Activated T-cell treated with anti-CD3 and anti-CD28 coated beads, Interleukin-2, amount 50 U/mL, for 72 hours (primary cell): ENCODE measurements at places on chromosomes 3 and 15. TPM values are rescaled to one million over a fixed set of nuclear protein-coding genes. Genes with fewer than 3 reads are reported as not detected.

DNA sequence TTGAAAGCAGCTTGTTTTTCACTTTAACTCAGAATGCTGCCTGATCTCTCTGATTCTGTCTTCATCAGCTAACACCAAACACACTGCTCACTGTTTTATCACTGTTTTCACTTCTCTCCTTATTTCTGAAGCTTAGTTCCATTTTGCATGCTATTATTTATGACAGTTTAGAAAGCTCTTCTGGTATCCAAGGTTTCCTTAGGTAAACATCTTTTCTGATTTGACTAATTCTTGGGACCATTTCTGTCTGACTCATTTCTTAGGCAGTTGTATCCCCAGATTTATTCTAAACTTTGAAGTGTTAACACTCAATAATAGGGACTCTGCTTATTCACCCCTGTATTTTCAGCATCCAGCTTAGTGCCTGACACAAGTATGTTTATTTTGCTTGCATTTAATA is 167.7 kb downstream of the BCHE start:
- no peak overlapping the region for H3K4me3 ChIP-seq
- H3K27me3 ChIP-seq = no peaks in the 10 kb centered on the region
- no peaks in the 10 kb centered on the region for H3K36me3 ChIP-seq
- no peak for DNase-seq
- no peak overlapping the region for H3K27ac ChIP-seq
- H3K4me1 ChIP-seq = no peaks in the 10 kb centered on the region

- no peak overlapping the region for H3K27ac ChIP-seq
- H3K4me3 ChIP-seq = no peak overlapping the region
- peaks cover 62% of the 10 kb centered on the region for H3K4me1 ChIP-seq
- no peak for DNase-seq
- H3K27me3 ChIP-seq = no peaks in the 10 kb centered on the region
Measured at GRCh38 chr3:71241981-71242560, 341.5 kb downstream of the FOXP1 start.

GRCh38 chr15:22262613-22263020 is 182.3 kb downstream of the OR4M2 start:
- H3K4me1 ChIP-seq = peaks cover 31% of the 10 kb centered on the region
- no peak overlapping the region for H3K4me3 ChIP-seq
- H3K27ac ChIP-seq = no peak overlapping the region
- DNase-seq = no peak

- peaks cover 2% of the 10 kb centered on the region for H3K36me3 ChIP-seq
- no peak overlapping the region for H3K27ac ChIP-seq
- no peaks in the 10 kb centered on the region for H3K4me1 ChIP-seq
- H3K4me3 ChIP-seq = no peak overlapping the region
- no peaks in the 10 kb centered on the region for H3K27me3 ChIP-seq
Measured at GRCh38 chr15:49844390-49844789, 223.5 kb downstream of the DTWD1 start.

CLDN16 gene
- 0.29 TPM for total RNA-seq

GRCh38 chr3:65641045-65641444 is 397.7 kb downstream of the MAGI1 start:
- no peaks in the 10 kb centered on the region for H3K4me1 ChIP-seq
- no peaks in the 10 kb centered on the region for H3K36me3 ChIP-seq
- no peak for DNase-seq

- peaks cover 24% of the 10 kb centered on the region for H3K27me3 ChIP-seq
- no peak overlapping the region for H3K27ac ChIP-seq
- no peaks in the 10 kb centered on the region for H3K4me1 ChIP-seq
- no peak for DNase-seq
- no peaks in the 10 kb centered on the region for H3K36me3 ChIP-seq
Measured at GRCh38 chr3:134393074-134393473, 18.8 kb upstream of the AMOTL2 start.

- H3K4me3 ChIP-seq = no peak overlapping the region
- H3K36me3 ChIP-seq = no peaks in the 10 kb centered on the region
- H3K27me3 ChIP-seq = peaks cover 20% of the 10 kb centered on the region
Measured at GRCh38 chr15:36841193-36841592, 259.2 kb downstream of the MEIS2 start.

GRCh38 chr15:25416693-25417092 is 22.1 kb downstream of the UBE3A start:
- H3K4me1 ChIP-seq = peaks cover 47% of the 10 kb centered on the region
- no peak overlapping the region for H3K4me3 ChIP-seq
- DNase-seq = no peak
- H3K36me3 ChIP-seq = peaks cover 17% of the 10 kb centered on the region
- no peaks in the 10 kb centered on the region for H3K27me3 ChIP-seq

GRCh38 chr3:131501949-131502348 is 822 bp downstream of the MRPL3 start:
- H3K36me3 ChIP-seq = peaks cover 7% of the 10 kb centered on the region
- no peak for DNase-seq
- H3K27ac ChIP-seq = peak overlapping the region; percentile 97
- H3K4me3 ChIP-seq = peak overlapping the region; percentile 100
- H3K4me1 ChIP-seq = peaks cover 25% of the 10 kb centered on the region

DNA sequence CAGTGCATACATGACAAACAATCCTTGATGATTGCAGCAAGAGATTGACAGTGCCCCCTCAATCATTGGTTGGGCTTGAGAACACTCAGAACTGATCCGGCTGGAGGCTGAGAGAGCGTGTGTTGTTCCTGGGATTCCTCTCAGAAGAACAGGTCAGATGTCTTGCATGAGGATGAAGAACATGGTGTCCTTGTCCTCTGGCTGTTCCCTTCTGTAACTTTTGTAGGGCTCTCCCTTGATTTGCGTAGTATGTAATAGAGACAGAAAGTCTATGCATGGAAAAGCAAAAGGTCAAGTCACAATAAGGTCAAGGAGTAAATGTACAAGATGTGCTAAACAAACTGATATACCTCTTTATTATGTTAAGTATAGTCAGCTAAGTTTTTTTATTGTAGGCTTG is 8.2 kb downstream of the CHST2 start:
- H3K4me3 ChIP-seq = no peak overlapping the region
- DNase-seq = no peak
- H3K27me3 ChIP-seq = no peaks in the 10 kb centered on the region
- no peak overlapping the region for H3K27ac ChIP-seq

- no peak for DNase-seq
- no peak overlapping the region for H3K4me3 ChIP-seq
- H3K27ac ChIP-seq = no peak overlapping the region
- no peaks in the 10 kb centered on the region for H3K36me3 ChIP-seq
- peaks cover 24% of the 10 kb centered on the region for H3K27me3 ChIP-seq
Measured at GRCh38 chr3:120816728-120817127, 74.2 kb downstream of the GTF2E1 start.

CAMK1 gene
- 47.4 TPM for total RNA-seq

QARS1 gene
- 371 TPM for total RNA-seq

SCN5A gene
- total RNA-seq = 0.05 TPM

DNA sequence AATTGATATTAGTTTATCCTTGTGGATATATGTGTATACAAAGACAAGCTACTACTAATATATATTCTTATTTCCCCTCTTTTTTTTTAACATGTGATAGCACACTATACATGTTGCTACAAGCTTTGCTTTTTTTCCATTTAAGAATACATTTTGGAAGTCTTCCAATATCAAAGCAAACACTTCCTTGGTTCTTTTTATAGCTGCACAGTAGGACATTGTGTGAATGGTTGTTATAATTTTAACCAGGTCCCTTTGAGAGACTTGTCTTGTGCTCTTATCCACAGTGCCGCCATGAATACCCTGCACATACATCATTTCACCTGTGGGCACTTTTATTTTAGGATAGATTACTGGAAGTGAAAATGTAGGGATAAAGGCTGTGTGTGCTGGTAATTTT is 88.7 kb downstream of the CACNA2D3 start:
- no peaks in the 10 kb centered on the region for H3K4me1 ChIP-seq
- no peak overlapping the region for H3K4me3 ChIP-seq
- H3K36me3 ChIP-seq = no peaks in the 10 kb centered on the region
- no peak overlapping the region for H3K27ac ChIP-seq
- DNase-seq = no peak

GRCh38 chr3:193822492-193823212 is 229.6 kb downstream of the OPA1 start:
- H3K27me3 ChIP-seq = peaks cover 36% of the 10 kb centered on the region
- H3K4me3 ChIP-seq = no peak overlapping the region
- H3K27ac ChIP-seq = no peak overlapping the region
- H3K36me3 ChIP-seq = no peaks in the 10 kb centered on the region
- DNase-seq = no peak

GRCh38 chr3:119145500-119146167 is at the start of gene TEX55:
TSS of gene TEX55 (plus strand) at chr3:119146165. CDS start at chr3:119146190, 25 bp downstream.
- H3K27ac ChIP-seq = no peak within 1 kb of the TSS
- H3K4me1 ChIP-seq = peaks cover 7% of the 10 kb centered on the region
- H3K27me3 ChIP-seq = no peaks in the 10 kb centered on the region

GABRR3 gene
- not detected for total RNA-seq

DNA sequence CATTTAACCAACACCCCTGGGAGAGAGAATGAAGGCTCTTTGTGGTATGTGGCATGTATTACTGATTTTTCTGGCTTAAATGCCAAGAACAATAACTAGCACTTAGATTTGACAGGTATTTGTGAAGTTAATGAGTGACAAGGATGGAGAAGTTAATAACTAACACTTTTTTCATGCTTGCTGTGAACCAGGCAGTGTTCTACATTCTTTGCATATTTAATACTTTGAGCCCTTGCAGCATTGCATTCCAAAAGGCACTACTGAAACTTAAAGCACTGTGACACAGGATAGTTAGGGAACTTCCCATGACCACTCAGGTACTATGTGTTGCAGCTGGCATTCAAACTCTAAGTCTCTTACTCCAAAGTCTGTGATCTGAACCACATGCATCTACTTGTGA is 650.6 kb downstream of the ZPLD1 start:
- no peaks in the 10 kb centered on the region for H3K36me3 ChIP-seq
- no peak overlapping the region for H3K27ac ChIP-seq
- no peaks in the 10 kb centered on the region for H3K27me3 ChIP-seq
- no peaks in the 10 kb centered on the region for H3K4me1 ChIP-seq

SAXO2 gene
- total RNA-seq = 1.1 TPM

DNA sequence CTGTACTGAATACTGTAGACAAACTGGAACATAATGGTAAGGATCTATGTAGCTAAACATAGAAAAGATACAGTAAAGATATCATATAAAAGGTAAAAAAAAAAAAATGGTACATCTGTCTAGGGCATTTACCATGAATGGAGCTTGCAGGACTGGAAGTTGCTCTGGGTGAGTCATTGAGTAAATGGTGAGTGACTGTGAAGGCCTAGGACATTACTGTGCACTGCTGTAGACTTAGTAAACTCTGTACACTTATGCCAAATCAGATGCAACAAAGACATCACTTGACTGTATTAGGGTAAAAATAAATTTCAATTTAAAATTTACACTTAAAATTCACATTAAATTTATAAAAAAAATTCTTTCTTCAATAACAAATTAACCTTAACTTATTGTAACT is 281.3 kb upstream of the LMCD1 start:
- H3K27me3 ChIP-seq = peaks cover 6% of the 10 kb centered on the region
- no peak overlapping the region for H3K27ac ChIP-seq
- no peak overlapping the region for H3K4me3 ChIP-seq
- no peaks in the 10 kb centered on the region for H3K4me1 ChIP-seq

STRIT1 gene
- not detected for total RNA-seq

AHSG gene
- total RNA-seq = not detected

DNA sequence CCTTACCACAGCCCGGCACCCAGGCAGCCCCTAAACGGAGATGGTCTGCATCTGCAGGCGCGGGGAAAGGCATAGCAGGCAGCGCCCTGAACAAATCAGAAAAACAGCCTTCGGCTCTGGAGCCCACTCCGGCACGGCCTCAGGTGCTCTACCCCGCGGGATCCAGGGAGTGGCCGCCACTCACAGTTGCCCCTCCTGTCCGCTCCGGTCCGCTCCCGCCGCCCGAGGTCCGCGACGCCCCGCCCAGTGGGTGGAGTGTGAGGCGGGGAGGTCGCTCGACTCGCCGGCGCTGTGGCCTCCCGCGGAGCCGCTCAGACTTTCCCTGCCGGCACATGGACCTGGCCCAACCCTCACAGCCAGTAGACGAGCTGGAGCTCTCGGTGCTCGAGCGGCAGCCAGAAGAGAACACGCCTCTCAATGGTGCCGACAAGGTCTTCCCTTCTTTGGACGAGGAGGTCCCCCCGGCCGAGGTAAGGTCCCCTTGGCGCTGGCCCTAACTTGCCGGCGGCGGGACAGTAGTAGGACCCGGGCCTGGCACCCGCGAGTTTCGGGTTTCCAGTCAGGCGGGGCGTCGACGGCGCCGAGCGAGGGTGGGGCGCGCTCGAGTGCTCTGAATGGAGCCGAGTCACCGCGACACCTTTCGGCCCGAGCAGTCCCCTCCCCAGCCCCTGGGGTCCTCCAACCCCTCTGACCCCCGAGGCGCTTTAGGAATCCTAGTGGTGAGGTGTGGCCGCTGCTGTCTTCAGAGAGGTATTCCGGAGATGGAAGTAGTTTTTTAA is at the start of gene C3orf52:
TSS of gene C3orf52 (plus strand) at position 314 of the 779 bp plus-strand sequence. CDS start at position 333, 19 bp downstream.
- H3K27ac ChIP-seq = peak within 1 kb of the TSS; percentile 36
- peak within 1 kb of the TSS; percentile 87 for H3K4me3 ChIP-seq
- peaks cover 20% of the 10 kb centered on the region for H3K27me3 ChIP-seq
- DNase-seq = peak; percentile 80

GRCh38 chr15:97521381-97522285 is 438.9 kb upstream of the ARRDC4 start:
- no peak overlapping the region for H3K27ac ChIP-seq
- H3K4me3 ChIP-seq = no peak overlapping the region
- H3K36me3 ChIP-seq = no peaks in the 10 kb centered on the region
- H3K27me3 ChIP-seq = no peaks in the 10 kb centered on the region

SLC49A4 gene
- 3.5 TPM for total RNA-seq

- no peak for DNase-seq
- peaks cover 48% of the 10 kb centered on the region for H3K27me3 ChIP-seq
- H3K36me3 ChIP-seq = no peaks in the 10 kb centered on the region
Measured at GRCh38 chr3:64063207-64063982, 40.1 kb upstream of the PSMD6 start.

GRCh38 chr3:124858275-124858674 is 28.9 kb downstream of the ITGB5 start:
- H3K4me1 ChIP-seq = no peaks in the 10 kb centered on the region
- H3K27me3 ChIP-seq = peaks cover 9% of the 10 kb centered on the region
- no peak overlapping the region for H3K27ac ChIP-seq

CMC1 gene
- 22.8 TPM for total RNA-seq

CLDN18 gene
- not detected for total RNA-seq

DNA sequence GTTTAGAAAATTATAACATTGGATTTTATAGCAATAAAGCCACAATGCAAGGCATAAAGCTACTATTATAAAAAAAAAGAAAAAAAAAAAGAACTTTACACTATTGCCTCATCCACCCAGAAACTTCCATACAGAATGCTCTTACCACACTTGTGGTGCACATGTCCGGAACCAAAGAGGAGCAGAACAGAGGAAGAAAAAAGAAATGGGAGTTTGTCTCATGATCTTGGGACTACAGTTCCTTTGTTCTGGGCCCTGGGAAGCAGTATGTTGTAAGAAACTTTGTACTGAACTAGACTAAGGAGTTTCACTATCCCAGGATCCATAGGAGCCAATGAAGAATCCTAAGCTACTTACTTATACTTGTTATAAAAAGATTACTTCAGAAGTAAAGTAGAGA is 36.1 kb downstream of the FMN1 start:
- peaks cover 35% of the 10 kb centered on the region for H3K27me3 ChIP-seq
- H3K36me3 ChIP-seq = no peaks in the 10 kb centered on the region
- H3K4me3 ChIP-seq = no peak overlapping the region
- H3K4me1 ChIP-seq = peaks cover 23% of the 10 kb centered on the region
- no peak overlapping the region for H3K27ac ChIP-seq

- no peak overlapping the region for H3K4me3 ChIP-seq
- H3K4me1 ChIP-seq = peaks cover 13% of the 10 kb centered on the region
- DNase-seq = no peak
Measured at GRCh38 chr3:138119423-138119766, 4.0 kb upstream of the DZIP1L start.

VIPR1 gene
- total RNA-seq = 5.6 TPM

GRCh38 chr3:188415196-188415595 is 261.2 kb downstream of the LPP start:
- H3K4me3 ChIP-seq = no peak overlapping the region
- H3K36me3 ChIP-seq = no peaks in the 10 kb centered on the region
- peaks cover 7% of the 10 kb centered on the region for H3K4me1 ChIP-seq
- no peak overlapping the region for H3K27ac ChIP-seq
- no peak for DNase-seq
